ENCODE measurements at places on chromosomes 6 and 20.

GRCh38 chr6:8041913-8042583 lies 22.1 kb downstream of the BLOC1S5 start:
- DNase-seq = no peak

GRCh38 chr6:84871925-84872324 lies 107.5 kb upstream of the TBX18 start:
- DNase-seq = no peak

GRCh38 chr20:45470262-45470931 lies 844 bp downstream of the WFDC2 start:
- no peak for DNase-seq

- no peak for DNase-seq
Observed at GRCh38 chr6:39088331-39088730, 26.7 kb downstream of the SAYSD1 start.

DNA sequence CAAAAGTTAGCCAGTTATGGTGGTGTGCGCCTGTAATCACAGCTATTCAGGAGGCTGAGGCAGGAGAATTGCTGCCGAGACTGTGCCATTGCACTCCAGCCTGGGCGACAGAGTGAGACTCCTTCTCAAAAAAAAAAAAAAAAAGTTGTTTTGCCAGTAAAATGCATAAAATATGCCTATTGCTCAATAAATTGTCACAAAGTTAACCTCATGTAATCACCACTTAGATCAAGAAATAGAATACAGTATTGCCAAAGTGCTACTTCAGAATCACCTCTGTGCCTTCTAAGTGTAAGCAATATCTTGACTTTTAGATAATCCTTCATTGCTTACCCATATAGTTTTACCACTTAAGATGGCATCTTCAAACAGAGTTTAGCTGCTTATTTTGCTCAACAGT lies 80.7 kb downstream of the TRMT11 start:
- no peak for DNase-seq

- DNase-seq = peak; percentile 94
Observed at GRCh38 chr20:62603021-62603906, 39.0 kb upstream of the SLCO4A1 start.

- DNase-seq = no peak
Observed at GRCh38 chr6:44029444-44030185, 97.6 kb downstream of the MRPL14 start.

DNA sequence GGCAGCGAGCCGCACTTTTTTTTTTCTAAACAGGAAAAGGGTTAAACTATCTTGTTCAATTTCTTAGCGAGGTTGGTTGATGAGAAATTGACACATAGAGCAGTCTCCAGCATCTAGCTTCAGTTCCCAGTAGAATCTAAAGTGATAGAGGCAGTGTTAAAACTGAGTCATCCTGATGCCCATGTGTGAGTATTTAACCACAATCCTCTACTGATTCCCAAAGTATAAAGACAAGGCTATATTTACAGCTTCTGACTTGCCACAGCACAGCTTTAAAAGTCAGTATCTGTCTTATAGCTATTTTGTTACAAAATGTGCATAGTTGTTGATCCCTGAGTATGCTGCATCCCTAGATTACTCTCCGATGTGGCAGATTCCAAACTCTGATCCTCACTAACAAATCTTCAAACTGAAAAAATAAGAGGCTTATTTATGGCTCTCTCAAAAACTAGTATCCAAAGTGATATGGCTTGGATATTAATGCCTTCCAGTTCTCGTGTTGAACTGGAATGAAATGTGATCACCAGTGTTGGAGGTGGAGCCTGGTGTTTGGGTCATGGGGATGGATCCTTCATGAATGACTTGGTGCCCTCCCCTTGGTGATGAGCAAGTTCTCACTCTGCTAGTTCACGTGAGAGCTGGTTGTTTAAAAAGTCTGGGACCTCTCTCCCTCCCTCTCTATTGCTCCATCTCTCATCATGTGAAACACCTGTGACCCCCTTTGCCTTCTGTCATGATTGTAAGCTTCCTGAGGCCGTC lies 13.1 kb upstream of the POPDC3 start:
- DNase-seq = no peak

GRCh38 chr20:34435589-34435988 lies 72.5 kb downstream of the ITCH start:
- DNase-seq = no peak

DNA sequence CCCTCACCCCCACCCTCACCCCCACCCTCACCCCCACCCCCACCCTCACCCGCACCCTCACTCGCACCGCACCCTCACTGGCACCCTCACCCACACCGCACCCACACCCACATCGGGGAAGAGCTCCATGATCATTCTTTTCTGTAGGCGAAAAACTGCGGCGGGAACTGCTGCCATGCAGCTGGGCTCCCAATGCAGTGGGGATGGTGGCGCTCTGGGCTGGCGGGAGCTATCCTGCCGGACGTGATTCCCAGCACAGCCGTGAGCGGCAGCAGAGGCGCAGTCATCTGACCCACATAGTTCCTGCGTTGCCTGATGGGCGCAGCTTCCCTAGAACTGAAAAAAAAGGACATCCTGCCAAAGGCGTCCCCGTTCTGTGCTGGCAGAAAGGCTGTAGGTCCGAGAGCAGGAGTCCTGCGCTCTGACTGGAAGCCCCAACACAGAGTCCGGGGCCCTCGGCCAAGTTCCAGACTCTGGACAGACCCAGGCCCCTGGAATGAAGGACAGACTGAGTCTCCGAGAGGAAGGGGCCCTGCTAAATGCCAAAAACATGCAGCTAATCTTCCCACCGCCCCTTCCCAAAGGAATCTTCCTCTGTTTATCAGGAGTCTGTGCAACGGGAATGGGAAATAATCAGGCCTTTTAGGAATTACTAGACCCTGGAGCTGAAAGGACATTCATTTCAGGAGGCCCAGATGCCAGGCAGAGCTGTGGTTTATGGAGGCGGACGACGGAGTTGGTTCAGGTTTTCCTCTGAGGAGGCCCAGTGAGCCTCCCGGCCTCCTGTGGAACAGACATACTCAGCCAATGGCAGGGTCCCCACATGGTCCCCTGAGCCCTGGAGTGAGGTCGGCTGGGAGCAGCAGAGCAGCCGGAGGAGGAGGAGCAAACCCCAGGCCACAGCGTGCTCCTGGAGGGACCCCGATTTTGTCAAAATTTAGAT lies 14.1 kb upstream of the TCFL5 start:
- DNase-seq = no peak

- no peak for DNase-seq
Observed at GRCh38 chr6:85644279-85644762, 1.6 kb upstream of the SYNCRIP start.

DNA sequence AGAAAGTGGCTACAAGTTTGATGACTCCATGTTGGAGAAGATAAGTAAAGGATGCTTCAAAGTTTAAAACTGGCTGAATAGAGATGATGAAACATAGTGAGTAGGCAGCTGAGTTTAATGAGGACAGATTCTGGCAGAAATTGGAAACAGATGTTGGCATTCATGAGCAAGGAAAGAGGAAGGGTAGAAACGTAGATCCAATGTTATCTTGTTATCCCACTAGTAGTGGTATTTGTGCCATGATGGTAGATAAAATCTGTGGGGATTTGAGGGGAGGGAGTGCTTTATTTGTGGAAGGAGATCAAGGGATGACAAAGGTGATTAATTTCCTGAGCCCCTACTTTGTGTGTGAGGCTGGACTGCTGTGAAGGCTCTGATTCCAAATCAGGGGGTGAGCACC lies 69.5 kb downstream of the MRAP2 start:
- no peak for DNase-seq

GRCh38 chr20:46808565-46808964 lies 86.1 kb upstream of the EYA2 start:
- no peak for DNase-seq

DNA sequence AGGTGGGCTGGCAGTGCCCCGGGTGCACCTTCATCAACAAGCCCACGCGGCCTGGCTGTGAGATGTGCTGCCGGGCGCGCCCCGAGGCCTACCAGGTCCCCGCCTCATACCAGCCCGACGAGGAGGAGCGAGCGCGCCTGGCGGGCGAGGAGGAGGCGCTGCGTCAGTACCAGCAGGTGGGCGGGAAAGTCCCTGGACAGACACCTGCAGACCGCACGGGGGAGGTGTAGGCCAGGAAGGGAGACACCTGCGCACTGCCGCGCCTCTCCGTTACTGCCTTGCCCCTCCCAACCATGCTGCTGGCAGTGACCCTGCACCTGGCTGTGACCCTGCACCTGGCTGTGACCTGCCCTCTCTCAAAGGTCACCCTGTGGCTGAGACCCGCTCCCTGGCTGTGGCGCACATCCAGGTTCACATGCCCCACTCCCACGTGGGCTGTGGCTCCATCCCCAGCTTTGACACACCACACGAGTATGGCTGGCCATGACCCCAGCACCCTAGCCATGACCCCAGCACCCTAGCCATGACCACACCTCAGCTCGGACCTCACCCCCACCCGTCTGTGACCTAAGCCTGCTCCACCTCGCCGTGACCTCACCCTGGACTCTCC lies 11.6 kb downstream of the RBCK1 start:
- no peak for DNase-seq

GRCh38 chr6:44415449-44415848 lies 27.9 kb downstream of the CDC5L start:
- DNase-seq = no peak

GRCh38 chr6:77353129-77353528 lies 110.2 kb downstream of the HTR1B start:
- DNase-seq = no peak

DNA sequence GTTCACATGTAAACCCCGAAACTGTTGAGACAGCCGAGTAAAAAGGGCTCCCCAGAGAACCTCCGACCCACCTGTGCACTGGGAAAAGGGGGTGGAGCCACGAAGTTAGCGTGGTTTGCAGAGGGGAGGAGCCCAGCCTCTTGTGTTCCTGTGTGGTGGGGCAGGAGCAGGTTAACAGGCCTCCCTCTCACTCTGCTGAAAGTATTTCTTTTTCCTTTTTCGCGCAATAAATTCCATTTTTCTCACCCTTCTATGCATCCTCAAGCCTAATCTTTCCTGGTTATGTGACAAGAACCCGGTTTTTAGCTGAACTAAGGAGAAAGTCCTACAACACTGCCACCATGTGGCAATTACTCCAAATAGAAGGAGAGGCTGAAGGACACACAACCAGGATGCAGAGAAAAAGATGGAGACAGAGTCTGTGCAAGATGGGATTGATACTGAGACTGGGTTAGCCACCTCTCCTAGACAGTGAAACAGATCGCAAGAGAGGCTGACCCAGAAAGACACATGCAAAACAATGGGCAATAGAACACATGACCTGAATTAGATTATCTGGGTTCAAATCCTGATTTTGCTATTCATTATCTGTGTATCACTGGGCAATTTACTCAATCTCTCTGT lies 168.7 kb upstream of the PRSS16 start:
- DNase-seq = peak; percentile 3

- no peak for DNase-seq
Observed at GRCh38 chr6:21752054-21752811, 158.7 kb downstream of the SOX4 start.

GRCh38 chr6:139590206-139590605 lies 215.8 kb upstream of the CITED2 start:
- no peak for DNase-seq

- DNase-seq = no peak
Observed at GRCh38 chr20:34250005-34250404, 8.8 kb downstream of the ASIP start.

DNA sequence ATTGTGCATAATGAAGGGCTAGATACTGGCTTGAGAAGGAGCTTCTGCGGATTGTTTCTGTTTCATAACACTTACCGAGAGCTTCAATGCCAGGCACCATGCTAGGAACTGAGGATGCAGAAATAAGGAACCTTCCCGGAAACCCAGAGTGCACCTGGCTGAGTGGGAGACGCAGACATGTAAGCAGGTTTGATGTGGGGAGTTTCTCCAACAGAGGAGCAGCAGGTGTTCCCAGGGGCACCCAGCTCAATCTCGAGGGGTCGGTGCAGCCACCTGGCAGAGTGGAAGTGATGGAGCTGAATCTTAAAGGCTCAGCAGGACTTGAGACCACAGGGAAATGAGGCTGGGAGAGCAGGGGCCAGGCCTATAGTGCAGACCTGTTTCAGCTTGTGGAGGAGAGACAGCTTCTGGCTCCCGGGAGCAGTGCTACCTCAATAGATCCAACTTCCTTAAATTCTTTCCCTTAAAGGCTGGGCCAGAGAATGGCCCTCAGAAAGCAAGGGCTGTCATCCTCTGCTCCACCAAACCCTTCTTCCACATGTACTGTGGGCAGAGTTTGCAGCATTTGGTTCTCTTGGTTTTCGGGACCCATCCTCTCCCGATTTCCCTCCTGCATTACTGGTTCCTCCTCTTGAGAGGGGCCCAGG lies 27.8 kb upstream of the SRC start:
- DNase-seq = no peak

GRCh38 chr6:158813032-158813431 lies 6.1 kb downstream of the EZR start:
- DNase-seq = no peak

DNA sequence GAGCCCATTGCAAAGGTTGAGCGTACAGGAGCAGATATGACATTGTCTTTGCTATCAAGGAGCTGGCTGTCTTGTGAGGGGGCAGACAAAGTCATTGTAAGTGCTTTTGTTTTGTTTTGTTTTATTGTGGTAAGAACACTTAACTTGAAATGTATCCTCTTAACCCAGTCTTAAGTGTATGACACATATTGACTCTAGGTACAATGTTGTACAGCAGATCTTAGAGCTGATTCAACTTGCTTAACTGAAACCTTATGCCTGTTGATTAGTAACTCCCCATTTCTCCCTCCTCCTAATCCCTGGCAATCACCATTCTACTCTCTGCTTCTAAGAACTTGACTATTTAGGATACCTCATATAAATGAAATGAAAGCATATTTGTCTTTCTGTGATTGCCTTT lies 429.0 kb downstream of the BMP2 start:
- no peak for DNase-seq

DNA sequence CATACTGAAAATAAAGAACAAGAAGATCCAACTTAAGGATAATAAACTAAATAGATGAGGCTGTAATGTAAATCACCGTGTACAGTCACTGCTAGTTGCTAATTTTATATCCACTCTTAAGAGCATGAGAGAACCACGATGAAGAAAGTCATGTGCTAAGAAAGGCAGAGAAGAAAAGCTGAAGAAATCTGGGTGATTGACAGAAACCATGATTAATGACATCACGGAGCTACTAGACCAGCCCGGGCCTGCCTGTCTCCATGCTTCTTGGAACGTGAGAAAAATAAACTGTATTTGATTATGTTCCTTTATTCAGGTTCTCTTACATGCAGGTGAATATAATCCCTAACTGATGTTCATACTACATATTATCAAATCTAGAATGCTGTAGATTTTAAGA lies 84.2 kb upstream of the E2F3 start:
- DNase-seq = no peak

- no peak for DNase-seq
Observed at GRCh38 chr6:109241199-109241598, 141.1 kb downstream of the CD164 start.
